Astrocyte (in vitro differentiated cells and primary cell): ENCODE measurements at places on chromosomes 13 and 19. TPM values are rescaled to one million over a fixed set of nuclear protein-coding genes. Genes with fewer than 3 reads are reported as not detected.
A peak's percentile ranks its signal among the peaks of the same experiment; 100 is the strongest.

ZNF575 gene
- total RNA-seq, result 1.3 and 1.4 TPM in 2 replicates

NAPSA gene
- not detected in 2 replicates for total RNA-seq

- peak; percentile 82 for DNase-seq
Measured at GRCh38 chr19:14402332-14403144, 16.6 kb downstream of the DDX39A start.

DNA sequence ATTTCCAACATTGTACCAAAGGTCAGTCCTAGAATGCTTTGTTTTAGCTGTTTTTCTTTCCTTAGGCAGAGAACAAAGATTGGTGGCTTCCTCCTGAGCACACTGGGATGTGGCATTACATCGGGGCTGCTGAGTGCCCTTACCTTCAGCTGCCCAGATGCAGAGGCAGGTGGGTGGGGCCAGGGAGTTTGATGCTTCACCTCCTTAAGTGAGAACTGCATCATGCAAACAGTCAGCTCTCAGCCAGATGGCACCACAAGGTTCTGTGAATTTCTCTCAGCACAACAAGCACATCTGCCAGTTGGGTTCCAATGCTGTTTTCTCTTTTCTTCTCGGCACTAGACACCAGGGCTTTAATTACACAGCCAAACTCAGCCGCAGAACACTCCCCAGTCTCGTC lies 87.4 kb upstream of the UBL3 start:
- no peak for DNase-seq

DNA sequence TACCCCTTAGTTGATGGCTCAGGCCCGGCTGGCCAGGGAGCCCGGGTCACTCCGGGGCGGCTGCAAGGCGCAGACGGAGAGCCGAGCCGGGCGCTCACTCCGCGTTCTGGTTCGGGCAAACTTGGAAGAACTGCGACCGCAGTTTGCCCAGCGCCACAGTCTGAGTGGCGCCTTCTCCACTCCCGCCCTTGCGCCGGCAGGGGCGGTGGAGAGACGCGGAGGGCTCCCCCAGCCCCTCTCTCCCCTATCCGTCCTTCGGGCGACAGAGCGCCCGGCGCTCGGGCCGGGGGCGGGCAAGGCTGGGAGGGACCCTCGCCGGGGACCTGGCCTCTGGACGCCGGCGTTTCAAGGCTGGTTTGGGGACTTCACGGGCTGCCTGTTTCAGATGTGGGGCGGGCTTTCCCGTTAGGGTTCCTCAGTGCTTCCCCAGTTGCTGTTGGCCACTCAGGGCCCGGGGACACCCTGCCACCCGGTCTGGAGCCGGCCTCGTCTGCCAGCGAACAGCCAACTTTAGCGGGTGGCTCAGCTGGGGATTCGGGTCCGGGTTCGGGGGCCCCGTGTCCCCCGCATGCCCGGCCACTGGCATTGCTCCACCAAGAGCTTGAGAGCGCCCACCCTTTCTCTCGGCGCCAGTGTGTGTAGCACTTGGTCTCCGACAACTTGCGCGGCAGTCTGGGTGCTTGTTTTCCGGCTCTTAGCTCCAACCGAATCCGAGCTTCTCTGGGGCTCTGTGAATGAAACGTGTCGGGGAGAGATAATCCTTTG lies 1.5 kb downstream of the GPC6 start:
- DNase-seq, result peak; percentile 84
